ENCODE measurements at places on chromosomes 7 and 10.

DNA sequence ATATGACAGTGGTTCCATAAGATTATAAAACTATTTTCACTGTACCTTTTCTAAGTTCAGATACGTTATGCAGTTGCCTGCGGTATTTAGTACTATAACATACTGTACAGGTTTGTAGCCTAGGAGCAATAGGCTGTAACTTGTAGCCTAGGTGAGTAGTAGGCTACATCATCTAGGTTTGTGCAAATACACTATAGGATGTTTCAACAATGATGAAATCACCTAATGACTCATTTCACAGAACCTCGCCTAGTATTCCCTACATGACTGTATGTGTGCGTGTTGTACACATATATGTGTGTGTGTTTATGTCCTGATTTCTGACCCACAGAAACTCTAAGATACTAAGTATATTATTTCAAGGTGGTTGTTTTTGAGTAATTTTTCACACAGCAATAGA lies 139.0 kb downstream of the HERPUD2 start:
- DNase-seq: no peak

DNA sequence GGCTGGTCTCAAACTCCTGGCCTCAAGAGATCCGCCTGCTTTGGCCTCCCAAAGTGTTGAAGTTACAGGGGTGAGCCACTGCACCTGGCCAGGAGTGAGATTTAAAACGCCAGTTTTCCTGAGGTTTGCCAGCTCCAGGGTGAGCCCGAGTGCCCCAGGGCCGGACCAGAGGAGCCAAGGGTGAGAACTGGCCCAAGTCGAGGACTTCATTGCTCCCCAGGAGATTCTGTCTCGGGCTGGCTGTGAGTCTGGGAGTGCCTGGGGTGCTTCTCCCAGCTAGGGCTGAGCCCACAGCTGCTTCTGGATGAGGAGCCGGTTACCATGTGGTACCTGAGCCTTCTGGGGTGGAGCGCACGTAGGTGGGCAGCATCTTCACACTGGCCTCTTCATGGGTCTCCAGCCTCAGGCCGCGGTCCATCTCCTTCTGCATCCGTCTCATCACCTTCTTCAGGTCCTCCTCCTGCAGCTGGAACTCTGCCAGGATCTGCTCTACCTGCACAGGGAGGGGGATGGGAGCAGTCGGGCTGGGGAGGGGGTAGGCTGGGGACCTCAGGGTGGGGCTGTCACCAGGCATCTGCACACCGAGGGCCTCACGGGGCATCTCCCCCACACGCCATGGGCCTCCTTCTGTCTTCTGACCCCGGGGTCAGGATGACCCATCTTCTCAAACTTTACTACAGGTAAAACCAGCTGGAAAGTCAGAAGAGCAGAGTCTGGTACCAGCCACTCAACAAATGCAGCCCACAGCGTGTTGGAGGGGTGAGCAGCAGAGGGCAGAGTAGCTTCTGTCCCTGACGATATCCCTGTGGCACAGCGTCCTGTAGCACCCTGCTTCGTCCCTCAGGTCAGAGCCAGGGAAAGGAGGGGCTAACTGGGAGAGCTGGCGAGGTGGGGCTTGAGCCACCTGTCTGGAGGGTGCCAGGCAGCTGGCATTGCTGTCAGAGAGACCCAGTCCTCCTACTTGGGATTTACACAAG lies 12.1 kb upstream of the MYL7 start:
- DNase-seq: no peak

DNA sequence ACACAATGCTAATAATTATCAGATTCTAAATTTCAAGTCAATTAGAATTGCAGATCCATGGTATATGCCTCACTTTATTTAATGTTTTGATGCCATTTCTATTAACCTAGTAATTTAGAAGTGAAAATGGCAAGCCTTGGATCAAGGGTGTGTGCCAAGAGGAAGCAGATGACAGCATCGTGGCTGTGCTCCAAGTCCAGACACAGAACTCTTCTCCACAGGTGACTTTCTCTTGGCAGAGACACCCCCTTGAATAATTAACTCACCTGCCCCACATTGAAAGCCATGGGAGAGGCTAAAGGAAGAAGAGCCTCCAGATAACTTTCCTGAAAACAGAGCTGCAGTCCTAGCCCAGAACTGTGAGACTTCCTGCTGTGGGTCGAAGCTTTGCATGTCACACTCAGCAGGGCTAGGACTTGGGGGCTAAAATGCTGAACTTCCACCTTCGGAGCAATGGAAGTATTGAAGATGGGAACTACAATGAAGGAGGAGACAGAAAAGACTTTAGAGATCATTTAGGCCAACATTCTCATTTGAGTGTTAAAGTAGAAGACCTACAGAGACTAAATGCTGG lies 996 bp upstream of the C10orf90 start:
- DNase-seq: no peak

- no peak for DNase-seq
These were observed 677.5 kb upstream of the C7orf33 start for GRCh38 chr7:147912946-147913638.

DNA sequence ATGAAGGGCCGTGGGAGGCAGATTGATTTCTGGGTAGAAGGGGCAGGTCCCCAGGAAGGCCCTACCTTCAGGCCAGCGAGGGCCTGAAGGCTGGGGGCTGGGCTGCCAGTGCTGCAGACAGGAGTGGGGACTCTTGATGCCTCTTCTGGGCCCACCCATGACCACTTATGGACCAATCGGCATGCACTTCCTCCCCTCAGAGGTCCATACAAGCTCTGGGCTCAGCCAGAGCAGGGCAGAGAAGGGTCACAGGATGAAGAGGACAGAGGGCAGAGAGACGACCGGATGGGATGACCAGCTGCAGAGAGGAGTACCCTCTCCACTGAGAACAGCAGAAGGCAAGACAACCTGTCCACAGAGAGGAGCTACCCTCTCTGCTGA lies 120.1 kb downstream of the DYNC2I1 start:
- DNase-seq: no peak

DNA sequence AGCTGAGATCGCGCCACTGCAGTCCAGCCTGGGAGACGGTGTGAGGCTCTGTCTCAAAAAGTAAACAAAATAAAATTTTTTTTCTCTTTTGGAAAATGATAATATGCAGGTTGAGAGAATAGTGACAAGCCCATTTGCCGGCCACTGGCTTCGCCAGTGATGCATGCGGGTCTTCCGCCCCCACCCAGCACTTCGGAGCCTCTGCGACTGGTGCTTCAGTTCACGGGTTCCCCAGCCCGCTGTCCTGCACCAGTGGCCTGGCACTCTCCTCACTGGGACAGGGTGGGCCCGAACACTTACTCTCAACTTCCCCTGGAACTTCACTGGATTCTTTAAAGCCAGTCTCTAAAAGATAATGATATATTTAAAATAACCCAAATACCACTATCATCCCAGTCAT lies 2.7 kb downstream of the SUN1 start:
- DNase-seq: no peak

DNA sequence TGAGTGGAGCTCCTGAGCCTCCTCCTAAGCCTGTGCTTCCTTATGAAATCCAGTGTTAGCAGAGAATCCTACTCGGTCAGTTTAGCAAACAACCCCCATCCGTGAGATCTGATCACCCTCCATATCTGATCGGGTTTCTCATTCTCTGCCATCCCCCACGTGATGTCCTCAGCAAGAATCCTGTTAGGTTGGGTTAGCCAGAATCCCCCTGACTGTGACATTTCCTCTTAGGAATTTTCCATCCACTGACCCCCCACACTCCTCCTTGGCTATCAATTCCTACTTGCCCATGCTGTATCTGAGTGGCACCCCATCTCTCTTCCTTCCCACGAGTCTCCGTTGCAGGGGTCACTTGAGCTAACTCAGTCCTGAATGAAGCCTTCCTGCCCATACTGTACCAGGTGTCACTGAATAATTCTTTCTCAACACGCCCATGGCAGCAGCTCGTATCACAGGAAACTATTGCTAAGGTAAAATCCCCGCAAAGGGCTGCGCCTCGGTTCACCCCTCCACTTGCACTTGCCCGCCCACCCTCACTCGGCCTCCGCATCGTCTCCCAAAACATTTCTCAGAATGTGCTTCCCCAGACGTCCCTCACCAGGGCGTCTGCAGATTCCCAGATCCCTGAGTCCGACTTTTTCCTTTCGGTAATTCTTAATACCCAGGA lies 44.1 kb downstream of the MYOF start:
- DNase-seq: peak; percentile 73

GRCh38 chr7:43201912-43202311 lies 89.5 kb downstream of the HECW1 start:
- DNase-seq: peak; percentile 90

- DNase-seq: no peak
These were observed 128.4 kb downstream of the ARHGAP22 start for GRCh38 chr10:48476279-48476982.

- DNase-seq: no peak
These were observed 45.1 kb downstream of the CAMK1D start for GRCh38 chr10:12394241-12395033.

- no peak for DNase-seq
These were observed 284.4 kb downstream of the USP6NL start for GRCh38 chr10:11326913-11327616.

DNA sequence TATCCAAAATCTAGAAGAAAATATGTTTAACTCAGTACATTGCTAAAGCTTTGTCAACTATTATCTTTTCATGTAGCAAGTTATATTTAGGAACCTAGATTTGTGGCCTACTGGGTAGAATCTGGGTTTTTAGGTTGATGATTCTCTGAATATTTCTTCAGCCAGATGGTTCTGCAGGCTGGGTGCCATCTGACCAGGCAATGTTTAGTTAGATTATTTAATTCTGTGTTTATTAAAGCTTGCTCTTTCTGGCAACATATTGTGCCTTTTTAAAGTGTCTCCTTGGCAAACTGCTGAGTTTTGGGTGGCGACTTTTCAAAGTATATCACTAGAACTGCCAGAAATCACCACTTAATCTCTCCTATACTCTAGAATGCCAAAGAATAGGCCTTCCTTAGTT lies 114.1 kb downstream of the LHFPL3 start:
- no peak for DNase-seq

GRCh38 chr10:13371897-13372470 lies 23.9 kb upstream of the SEPHS1 start:
- DNase-seq: peak; percentile 74

DNA sequence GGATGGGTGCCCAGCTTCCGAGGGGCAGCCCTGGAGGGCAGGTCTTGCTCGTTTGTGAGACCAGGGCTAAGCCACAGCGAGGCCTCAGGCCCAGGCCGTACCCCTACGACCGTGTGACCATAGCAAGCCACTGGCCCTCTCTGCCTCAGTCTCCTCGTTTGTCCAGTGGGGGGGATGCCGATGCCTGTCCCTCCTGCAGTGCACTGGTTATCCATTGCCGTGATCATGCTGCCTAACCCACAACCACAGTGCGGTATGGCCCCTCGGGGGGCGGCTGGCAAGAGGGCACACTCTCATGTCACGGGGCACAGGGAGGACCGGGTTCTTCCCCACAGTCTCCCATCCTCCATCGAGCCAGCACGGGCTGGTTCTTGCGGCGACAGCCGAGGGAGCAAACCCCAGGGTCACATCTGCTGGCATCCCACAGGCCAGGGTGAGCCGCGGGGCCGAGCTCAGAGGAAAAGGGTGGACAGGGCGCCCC lies 80.5 kb downstream of the ELFN1 start:
- no peak for DNase-seq

DNA sequence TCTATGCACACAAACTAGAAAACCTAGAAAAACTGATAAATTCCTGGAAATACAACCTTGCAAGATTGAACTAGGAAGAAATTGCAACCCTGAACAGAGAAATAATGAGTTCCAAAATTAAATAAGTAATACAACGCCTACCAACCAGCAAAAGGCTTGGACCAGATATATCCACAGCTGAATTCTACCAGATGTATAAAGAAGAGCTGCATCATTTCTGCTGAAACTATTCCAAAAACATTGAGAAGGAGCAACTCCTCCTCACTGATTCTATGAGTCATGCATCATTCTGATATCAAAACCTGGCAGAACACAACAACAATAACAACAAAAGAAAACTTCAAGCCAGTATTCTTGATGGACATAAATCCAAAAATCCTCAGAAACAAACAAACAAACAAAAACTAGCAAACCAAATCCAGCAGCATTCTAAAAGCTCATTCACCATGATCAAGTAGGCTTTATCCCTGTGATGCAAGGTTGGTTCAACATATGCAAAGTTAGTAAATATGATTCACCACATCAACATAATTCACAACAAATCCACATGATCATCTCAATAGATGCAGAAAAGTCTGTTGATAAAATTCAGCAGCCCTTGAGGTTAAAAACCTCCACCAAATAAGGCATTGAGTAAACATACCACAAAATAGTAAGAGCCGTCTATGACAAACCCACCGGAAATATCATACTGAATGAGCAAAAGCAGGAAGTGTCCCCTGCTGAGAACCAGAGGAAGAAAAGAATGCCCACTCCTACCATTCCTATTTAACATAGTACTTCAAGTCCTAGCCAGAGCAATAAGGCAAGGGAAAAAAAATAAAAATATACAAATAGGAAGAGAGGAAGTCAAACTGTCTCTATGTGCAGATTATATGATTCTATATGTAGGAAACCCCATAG lies 98.2 kb downstream of the PCDH15 start:
- no peak for DNase-seq

DNA sequence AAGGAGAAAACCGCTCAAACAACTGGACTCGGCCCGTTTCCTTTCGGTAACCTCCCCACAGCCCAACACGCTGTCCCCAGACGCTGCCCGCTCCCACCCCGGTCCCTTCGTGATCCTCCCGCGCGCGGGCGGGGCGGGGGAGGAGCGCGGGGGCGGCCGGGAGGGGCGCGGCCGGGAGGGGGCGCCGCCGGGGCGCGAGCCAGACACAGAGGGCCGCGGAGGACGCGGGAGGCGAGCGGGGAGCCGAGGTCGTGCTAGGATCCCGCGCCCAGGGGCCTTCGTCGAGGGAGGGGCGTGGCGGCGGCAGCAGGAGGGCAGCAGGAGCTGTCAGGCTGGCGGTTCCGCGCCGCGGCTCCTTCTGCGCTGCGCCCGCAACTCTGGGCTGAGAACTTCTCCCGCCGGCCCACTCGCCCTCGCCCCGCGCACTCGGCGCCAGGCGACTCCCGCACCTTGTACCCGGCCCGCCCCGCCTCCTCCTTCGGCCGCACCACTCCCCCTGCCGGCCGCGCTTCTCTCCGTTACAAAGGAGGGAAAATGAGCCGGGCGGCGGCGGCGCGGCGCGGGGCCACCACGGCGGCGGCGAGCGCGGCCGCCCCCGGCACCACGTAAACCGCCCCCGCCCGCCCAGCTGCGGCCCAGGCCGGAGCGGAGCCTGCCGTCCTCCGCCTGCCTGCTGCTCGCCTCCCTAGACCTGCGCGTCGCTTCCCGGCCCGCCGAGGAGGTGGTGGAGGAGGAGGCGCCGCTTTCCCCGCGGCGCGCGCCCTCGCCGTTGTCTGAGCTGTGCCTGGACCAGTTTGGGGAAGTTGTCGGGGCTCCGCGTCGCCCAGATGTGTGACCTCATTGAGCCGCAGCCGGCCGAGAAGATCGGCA lies at the start of gene CDK14:
CDK14 (plus strand) TSS at position 521 of the 870 bp plus-strand sequence; CDS start at position 828, 307 bp downstream.
- peak; percentile 70 for DNase-seq

GRCh38 chr7:115971506-115971905 lies 59.1 kb downstream of the TFEC start:
- DNase-seq: no peak

- DNase-seq: no peak
These were observed 27.3 kb downstream of the ADAP1 start for GRCh38 chr7:927031-927671.

All from HCEC 1CT (cell line).